ENCODE measurements at places on chromosomes 1 and 21.

DNA sequence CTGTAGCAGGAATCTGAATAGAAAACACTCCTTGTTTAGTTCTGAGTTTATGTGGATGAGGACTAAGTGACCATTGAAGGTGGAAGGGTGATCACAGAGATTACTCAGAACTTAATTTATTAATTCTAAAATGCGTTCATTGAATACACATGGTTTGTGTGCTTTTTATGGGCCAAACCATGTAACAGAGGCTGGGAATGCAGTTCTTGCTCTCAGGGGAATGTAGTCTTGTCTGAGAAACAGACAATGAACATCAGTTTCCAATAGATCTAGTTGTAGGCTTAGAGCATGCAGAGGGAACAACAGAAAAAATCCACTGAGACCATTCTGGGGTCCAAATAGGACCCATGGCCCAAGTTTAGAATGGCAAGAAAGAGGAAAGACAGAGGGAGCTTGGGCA is 46.1 kb downstream of the ITSN1 start:
- DNase-seq: no peak

DNA sequence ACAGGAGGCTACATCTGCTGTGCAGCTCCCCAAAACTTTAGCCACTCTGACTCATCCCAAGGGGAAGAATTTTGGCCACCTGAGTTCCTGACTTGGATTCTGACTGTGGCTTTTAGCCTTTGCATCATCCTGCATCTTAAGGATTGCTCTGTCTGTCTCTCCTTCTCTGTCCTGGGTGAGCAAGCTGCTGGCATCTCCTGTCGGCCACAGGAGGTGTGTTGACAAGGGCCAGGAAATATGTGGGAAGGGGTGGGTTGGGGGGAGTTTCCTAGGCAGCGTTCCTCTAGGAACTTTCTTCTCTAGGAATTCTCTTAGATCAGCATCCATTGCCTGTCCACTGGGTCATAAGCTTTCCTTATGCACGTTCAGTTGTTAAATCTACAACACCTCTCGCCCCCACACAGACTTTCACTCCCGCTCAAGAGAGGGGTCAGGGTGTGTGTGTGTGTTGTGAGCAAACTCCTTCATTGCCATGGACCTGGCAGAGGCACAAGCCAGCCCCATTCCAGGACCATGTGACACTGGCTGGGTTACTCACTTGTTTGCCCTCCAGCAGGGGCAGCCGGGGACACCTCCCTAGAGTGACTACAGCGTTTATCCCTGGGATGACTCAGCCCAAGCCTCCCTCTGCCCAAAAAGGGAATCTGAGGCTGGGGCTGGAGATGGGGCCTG is 145.0 kb upstream of the DUSP10 start:
- DNase-seq: no peak

- no peak for DNase-seq
Measured at GRCh38 chr1:15120251-15120945, 33.1 kb upstream of the TMEM51 start.

DNA sequence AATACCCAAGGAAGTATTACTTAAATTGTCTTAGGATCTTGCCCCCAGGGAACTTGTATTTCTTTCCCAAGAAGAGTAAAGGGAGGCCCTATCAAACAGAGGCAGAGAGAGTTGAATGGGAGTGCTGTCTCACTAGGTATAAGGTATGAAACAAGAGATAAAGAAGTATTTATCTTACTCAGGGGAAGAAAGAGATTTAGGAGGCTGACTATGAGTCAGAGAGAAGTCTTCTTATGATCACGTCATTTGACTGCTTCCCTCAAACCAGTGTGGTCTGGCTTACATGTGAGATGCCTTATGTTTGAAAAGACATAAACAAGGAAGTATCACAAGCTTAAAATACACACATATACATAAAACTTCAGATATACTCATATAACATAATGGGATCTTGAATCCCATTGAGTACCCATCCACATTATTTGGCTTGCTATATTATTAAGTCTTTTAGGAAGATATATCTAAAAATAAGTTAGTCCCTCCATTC is 29.6 kb downstream of the DUSP10 start:
- no peak for DNase-seq

GRCh38 chr21:32626621-32627196 is 14.5 kb upstream of the CFAP298 start:
- DNase-seq: no peak

GRCh38 chr1:77642196-77642595 is 40.3 kb downstream of the ZZZ3 start:
- no peak for DNase-seq

DNA sequence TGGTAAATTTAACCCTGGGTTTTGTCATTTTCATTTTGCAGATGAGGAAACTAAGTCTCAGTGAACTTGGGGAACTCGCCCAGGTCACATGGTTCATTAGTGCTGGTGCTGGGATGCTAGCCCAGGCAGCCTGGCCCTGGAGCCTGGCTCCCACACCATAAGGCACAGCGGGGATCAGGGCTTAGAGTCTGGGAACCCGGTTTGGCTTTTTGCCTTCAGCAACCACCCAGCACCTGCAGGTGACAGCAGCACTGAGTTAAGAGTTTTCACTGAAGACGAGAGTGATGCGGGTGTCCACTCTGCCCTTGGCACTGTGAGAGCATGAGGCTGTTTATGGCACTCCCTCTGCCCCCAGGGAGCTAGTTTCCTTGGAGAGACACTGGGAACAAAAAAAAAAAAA is 18.4 kb upstream of the CD101 start:
- DNase-seq: no peak

GRCh38 chr1:41765152-41765551 is 153.6 kb downstream of the HIVEP3 start:
- DNase-seq: no peak

- DNase-seq: no peak
Measured at GRCh38 chr1:241048622-241049021, 308.4 kb downstream of the RGS7 start.

- DNase-seq: no peak
Measured at GRCh38 chr21:38984568-38984967, 178.8 kb downstream of the ETS2 start.

DNA sequence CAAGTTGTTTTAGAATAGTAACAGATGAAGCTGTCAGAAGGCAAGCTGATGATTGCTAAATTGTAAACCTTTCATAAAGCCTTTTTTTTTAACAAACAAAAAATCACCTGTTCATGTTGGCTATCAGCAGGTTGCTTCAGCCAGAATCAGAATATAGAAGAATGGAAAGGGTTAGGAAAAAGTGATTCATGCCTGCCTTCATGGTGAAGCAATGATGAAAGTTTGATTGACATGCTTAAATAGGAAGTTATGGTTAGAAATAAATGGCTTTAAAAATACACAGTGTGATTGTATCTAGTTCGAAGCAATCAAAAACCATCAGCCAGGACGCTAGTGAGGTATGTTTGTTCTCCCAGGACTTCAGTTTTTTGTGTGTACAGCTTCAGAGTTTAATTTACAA is 37.9 kb downstream of the GABPA start:
- DNase-seq: no peak

DNA sequence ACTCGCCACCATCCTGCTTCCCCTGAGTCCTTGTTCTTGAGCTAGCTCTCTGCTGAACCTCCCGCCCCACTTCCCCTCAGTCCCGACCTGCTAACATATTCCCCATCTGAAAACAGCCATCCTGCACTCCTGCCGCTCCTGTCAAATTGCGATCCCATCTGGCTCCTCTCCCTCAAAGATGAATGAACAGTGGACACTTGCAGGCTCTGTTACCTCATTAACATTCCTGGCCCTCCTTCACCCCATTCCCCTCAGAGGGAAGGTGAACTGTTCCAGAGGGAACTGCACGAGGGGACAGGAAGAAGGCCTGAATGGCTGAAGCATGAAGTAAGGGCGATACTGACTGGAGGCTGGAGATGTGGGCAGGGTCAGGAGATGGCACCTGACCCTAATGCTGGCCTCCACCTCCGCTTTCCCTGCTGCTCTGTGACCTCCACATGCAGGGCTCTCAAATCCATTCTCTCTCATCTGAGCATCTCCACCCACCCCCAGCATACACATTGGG is 7.4 kb upstream of the CELSR2 start:
- no peak for DNase-seq

DNA sequence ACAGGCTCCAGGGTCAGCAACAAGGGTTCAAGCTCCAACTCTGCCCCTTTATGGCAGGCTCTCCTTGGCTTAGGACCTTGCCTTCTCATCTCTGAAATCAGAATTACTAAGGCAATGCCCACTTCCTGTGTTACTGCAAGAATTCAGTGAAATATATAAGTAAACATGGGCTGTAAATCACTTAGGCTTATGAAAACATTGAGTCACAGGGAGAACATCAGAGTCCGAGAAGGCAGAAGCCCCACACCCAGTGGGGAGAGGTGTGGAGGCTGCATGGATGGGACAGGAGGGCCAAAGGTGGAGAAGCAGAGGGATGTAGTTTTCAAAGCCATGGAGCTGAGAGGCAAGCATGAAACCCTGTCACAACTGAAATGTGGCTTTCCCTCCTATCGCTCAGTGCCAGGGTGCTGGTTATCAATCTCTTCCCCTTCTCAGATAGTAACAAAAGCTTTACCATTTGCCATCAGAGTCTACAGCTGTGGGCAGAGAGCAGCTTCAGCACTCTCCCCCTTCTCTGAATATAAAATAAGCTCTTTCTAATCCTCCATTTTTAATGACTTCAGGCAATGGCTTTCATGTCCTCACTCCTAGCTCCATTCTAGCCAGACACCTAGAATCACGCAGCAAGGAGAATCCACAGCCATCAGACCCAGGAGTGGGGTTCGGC is 3.4 kb downstream of the RGS8 start:
- no peak for DNase-seq

GRCh38 chr1:52420713-52421112 is 16.3 kb downstream of the PRPF38A start:
- no peak for DNase-seq

DNA sequence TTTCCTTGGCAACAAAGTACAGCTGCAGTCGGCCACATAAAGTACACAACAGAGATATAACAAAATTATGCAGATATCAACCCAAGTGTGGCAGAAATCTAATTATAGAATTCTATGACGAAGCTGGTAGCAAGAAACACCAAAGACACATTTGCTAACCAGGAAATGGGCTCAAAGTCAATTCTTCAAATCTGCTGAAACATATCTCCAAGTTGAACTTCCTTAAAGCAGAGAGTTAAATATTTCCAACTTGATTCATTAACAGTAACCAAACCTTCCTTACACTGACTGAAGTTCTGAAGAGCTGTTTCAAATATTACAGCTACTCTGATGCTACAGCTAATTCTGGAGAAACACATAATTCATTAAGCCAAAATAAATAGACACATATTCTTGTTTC is 67.6 kb upstream of the SDC3 start:
- no peak for DNase-seq

DNA sequence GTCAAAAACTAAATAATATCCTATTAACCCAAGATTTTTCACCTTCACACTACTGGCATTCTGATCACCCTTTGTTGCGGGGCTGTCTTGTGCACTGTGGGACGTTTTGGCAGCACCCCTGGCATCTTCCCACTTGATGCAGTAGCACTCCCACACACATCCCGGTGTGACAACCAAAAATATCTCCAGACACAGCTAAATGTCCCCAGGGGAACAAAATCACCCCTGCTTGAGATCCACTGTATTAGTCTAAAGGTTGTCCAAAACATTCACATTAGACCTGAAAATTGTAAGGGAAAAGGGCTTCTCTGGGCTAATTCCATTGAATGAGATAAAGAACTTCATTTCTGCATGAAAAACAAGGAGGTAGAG is 37.8 kb downstream of the PLEKHO1 start:
- DNase-seq: no peak

DNA sequence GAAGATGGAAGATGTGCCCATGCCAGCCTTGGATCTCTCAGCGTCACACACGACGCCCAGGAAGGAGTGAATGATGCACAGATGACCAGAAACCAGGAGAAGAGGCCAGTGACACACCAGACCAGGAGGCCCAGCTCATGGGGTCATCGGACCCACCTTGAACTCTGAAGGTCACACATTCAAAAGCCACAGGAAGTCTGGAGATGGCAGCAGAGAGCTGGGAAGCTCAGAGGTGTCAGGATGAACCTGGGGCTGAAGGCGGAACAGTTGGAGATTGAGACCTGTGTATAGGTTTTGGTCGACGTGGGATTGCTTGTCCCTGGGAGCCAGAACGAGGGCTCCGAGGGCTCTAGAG is 43.6 kb downstream of the SLC19A1 start:
- no peak for DNase-seq

GRCh38 chr1:30755746-30756145 is 1.8 kb downstream of the LAPTM5 start:
- no peak for DNase-seq

- no peak for DNase-seq
Measured at GRCh38 chr1:222084996-222085395, 343.1 kb upstream of the DUSP10 start.

DNA sequence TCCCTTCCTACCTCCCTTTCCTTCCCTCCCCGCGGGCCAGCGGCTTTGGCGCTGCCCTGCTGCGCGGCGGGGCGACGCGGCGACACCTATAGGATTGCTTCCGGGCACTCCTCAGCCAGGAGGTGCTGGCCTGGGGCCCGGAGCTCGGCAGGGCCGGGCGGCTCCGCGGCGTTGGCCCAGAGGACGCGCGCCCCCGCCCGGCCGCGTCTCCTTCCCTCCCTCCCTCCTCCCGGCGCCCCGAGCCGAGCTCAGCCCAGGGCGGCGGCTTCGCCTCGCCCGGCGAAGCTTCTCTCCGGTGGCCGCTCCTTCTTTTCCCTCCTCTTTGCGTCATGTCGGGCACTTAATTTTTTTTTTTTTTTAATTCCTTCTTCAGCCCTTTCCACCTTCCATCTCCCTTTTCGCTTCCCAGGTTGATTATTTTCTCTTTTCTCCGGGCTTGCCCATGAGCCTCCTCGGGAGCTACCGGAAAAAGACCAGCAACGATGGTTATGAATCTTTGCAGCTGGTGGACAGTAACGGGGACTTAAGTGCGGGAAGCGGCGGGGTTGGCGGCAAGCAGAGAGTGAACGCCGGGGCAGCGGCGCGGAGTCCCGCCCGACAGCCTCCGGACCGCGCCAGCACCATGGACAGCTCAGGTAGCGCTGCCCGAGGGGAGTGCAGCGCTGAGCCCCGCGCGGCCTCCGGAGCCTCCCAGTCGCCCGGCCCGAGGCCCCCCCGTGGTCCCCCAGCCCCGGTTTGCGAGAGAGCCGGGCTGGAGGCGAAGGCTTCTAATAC is at the start of gene DNAJC6:
DNAJC6 (plus strand) TSS at position 240 of the 774 bp plus-strand sequence; CDS start at position 443, 203 bp downstream.
- peak; percentile 87 for DNase-seq

DNA sequence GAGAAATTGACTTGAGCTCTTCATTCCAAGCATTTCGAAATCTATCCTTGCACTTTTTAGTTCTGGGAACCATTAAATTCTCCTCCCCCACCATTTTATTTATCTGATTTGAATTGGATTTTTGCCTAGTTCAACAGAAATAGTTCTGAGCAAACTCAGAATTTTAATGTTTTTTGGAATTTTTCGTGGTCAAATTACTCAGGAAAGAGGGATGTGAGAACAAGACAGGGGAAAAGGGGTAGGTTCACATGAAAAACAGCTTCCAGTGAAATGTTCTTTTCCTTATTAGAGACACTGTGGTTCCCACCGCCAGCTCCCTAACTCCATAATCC is 5.7 kb upstream of the ZNF697 start:
- no peak for DNase-seq

GRCh38 chr21:14762734-14763694 is 216.9 kb upstream of the SAMSN1 start:
- no peak for DNase-seq

- DNase-seq: no peak
Measured at GRCh38 chr1:70819785-70820184, 227.8 kb downstream of the PTGER3 start.
